ENCODE measurements at places on chromosomes 13 and 19.

- peak; percentile 12 for DNase-seq
Measured at GRCh38 chr13:50636007-50636704, 207.3 kb downstream of the DLEU7 start.

- no peak for DNase-seq
Measured at GRCh38 chr13:98691360-98691759, 61.1 kb downstream of the SLC15A1 start.

DNA sequence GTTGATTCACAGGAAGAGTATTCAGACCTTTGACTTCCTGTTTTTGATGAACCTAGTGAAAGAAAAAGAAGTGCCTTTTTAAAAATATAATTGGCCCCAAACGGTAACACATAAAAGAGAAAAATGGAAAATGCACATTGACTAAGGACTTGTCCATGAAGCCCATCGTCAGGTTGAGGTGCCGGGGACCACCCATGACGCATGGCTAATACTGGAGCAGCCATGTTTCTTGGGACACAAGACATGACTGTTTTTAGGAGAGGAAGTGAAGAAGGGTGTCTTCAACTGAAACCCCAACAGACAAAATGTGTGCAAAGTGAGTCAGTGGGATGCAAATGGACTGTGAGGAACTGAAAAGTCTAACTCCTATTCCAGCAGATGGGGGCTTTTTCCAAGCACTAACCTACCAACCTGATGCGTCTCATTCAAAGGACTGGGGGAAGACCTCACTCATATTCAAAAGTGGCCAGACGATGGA, 459.4 kb downstream of the FOXO1 start:
- DNase-seq = peak; percentile 33

DNA sequence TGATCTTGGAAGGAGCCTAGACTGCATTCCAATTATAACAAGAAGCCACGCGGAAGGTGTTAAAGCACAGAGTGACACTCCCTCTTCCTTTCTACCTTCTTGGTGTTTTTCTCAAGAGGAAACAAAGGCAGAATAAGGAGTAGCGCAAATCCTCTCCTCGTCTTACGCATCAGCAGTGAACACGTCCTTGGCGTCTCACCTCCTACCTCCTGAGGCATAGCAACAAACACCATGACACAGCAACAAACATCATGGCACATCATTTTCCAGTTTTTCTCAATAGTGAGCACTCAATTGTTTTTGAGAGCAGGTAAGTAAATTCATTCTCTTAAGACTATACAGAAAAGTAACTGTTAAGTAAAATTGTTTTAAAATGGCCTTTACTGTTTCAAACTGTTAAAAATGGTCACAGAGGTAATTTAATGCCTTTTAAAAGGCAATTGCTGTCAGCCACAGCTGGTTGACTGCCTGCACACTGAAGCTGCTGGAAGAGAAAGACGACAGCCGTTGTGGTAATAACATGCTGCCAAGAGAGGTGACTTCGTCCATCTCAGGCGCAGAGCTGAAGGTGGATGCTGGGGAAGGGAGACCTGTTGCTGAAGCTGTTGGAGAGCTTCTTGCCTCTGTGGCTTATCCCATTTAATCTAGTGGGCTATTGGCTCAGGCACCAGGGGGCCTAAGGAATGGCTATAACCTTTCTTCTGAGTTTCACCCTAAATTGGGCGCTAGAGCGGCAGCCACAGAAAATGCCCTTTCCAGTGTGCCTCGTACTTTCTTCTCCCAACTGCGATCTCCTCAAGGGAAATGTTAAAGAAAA, 703.7 kb downstream of the UQCRFS1 start:
- DNase-seq = no peak

- DNase-seq = peak; percentile 80
Measured at GRCh38 chr19:35557539-35558399, 5.7 kb downstream of the ATP4A start.

DNA sequence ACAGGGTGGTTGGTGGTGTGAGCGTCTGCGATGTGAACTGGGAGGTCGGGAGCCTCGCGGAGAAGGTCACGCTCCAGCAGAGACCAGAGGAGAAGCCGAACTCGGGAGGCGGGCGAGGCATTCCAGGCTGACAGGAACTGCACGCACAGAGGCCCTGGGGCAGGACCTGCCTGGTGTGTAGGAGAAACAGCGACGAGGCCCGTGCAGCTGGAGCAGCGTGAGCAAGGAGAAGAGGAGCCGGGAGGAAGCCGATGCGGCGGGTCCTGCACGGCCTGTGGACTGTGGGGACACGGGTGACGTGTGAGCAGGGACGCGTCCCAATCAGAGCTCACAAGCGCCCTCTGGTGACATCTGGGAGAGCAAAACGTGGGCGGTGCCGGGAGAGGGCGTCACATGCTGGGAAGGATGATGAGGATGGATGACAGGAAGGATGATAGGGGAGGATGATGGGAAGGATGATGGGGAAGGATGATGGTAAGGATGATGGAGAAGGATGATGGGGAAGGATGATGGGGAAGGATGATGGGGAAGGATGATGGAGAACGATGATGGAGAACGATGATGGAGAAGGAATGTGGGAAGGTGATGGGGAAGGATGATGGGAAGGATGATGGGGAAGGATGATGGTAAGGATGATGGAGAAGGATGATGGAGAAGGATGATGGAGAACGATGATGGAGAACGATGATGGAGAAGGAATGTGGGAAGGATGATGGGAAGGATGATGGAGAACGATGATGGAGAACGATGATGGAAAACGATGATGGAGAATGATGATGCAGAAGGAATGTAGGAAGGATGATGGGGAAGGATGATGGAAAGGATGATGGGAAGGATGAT, 16.1 kb upstream of the MADCAM1 start:
- DNase-seq = peak; percentile 63

All from hematopoietic multipotent progenitor cell treated with erythropoietin and hydrocortisone succinate and interleukin-3 and kit ligand, for 4 days (in vitro differentiated cells).